ENCODE measurements at places on chromosomes 2 and 18. TPM values are rescaled to one million over a fixed set of nuclear protein-coding genes. Genes with fewer than 3 reads are reported as not detected.

Gene CPLX4
- total RNA-seq: not detected

Gene CD207
- total RNA-seq: not detected

DNA sequence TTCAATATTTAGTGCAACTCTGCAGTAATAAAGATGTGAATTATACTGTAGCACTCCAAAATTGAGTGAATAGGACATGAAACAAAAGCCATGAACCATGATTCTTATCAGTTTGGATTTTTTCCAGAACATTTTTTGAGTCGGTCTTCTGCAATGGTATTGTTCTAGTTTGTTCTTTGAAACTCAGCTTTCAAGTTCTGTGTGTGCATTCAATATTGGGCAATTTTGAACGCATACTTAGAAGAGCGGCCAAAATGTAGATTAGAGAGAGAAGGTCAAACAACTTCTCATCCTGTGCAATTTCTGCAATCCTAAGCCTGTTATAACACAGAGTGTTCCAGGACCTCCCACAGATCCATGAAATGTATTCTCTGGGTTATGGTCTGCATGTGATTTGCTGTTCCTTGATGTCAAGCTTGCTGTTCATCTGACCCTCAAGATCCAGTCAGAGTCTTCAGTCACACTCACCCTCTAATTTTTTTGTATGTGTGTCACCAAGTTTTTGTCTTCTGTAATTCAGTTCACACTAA is 48.3 kb downstream of the TSPYL6 start:
- no peak overlapping the region for H3K4me3 ChIP-seq
- peak overlapping the region; percentile 91 for H3K27ac ChIP-seq

- H3K36me3 ChIP-seq: no peaks in the 10 kb centered on the region
- no peak for DNase-seq
- no peak overlapping the region for H3K27ac ChIP-seq
- H3K4me1 ChIP-seq: peaks cover 6% of the 10 kb centered on the region
- no peaks in the 10 kb centered on the region for H3K27me3 ChIP-seq
These were observed 5.3 kb upstream of the GORASP2 start for GRCh38 chr2:170923799-170924198.

- H3K4me1 ChIP-seq: peaks cover 19% of the 10 kb centered on the region
- no peak overlapping the region for H3K4me3 ChIP-seq
- no peaks in the 10 kb centered on the region for H3K27me3 ChIP-seq
- DNase-seq: no peak
- no peak overlapping the region for H3K27ac ChIP-seq
- H3K36me3 ChIP-seq: no peaks in the 10 kb centered on the region
These were observed 247.8 kb upstream of the KLHL29 start for GRCh38 chr2:23137166-23137565.

- peaks cover 25% of the 10 kb centered on the region for H3K36me3 ChIP-seq
- H3K4me1 ChIP-seq: no peaks in the 10 kb centered on the region
- no peak overlapping the region for H3K4me3 ChIP-seq
- DNase-seq: no peak
- H3K27ac ChIP-seq: no peak overlapping the region
These were observed 72.2 kb downstream of the CCDC93 start for GRCh38 chr2:117941693-117942092.

- no peak overlapping the region for H3K4me3 ChIP-seq
- peaks cover 20% of the 10 kb centered on the region for H3K27me3 ChIP-seq
- peaks cover 8% of the 10 kb centered on the region for H3K4me1 ChIP-seq
These were observed 328.4 kb downstream of the PAX3 start for GRCh38 chr2:221970389-221970788.

DNA sequence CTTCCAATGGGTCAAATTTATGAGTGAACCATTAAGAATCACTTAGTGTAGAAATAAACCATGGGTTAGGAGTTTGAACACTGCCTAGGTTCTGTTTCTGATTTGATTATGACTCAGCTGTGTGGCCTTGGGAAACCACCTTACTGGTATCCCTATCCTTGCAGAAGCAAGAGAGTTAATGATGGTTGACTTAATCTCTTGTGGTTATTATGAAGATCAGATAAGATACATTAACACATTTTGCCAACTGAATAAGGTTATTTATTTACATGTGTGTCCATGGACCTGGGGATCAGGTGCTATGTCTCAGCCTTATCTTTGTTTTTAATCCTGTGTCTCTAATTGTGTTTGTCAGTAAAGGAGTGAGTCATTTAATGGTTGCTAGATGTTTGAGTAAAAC is 5.4 kb upstream of the KCNJ13 start:
- peaks cover 19% of the 10 kb centered on the region for H3K4me1 ChIP-seq
- H3K4me3 ChIP-seq: no peak overlapping the region
- no peak overlapping the region for H3K27ac ChIP-seq
- peaks cover 16% of the 10 kb centered on the region for H3K36me3 ChIP-seq

DNA sequence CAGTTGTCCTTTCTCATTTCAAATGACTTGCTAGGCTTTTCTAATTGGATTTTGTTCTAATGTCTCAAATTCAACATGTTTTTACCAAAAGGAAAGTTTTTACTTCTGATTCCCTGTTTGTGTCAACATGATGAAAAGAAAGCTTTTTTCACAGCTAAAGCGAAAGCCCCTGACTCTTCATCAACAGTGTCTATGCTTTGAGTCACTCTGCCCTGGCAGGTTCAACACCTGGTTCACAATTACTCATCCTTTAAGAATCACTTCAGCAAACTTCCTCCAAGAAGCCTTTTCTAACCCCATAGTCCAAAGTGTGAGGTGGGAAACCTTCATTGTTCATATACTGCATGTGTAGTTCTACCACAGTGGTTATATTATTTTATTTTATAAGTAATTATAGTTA is 7.6 kb upstream of the DSG2 start:
- no peak for DNase-seq
- H3K4me1 ChIP-seq: peaks cover 53% of the 10 kb centered on the region
- H3K27me3 ChIP-seq: no peaks in the 10 kb centered on the region
- H3K27ac ChIP-seq: no peak overlapping the region
- H3K4me3 ChIP-seq: no peak overlapping the region
- peaks cover 3% of the 10 kb centered on the region for H3K36me3 ChIP-seq

DNA sequence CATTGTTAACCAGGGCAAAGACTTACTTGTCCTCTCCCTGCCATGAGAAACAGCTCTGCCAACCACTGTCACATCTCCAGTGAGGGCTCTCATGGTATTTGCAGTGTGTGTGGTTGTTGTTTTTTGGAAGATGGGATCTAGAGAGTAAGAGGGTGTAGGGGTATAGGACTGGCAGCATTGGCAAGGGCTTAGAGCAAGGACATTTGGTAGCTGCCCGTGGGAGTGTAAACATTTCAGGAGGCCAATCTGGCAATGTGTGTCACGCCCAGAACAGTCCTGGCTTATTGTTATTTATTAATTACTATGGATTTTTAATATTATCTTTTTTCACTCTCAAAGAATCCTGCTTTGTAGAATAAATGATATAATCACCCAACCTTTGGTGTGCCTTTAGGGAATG is 90.5 kb downstream of the TMEM17 start:
- no peak overlapping the region for H3K27ac ChIP-seq
- H3K4me1 ChIP-seq: peaks cover 17% of the 10 kb centered on the region
- no peak for DNase-seq
- H3K27me3 ChIP-seq: no peaks in the 10 kb centered on the region
- H3K4me3 ChIP-seq: no peak overlapping the region
